HS-27A (cell line): ENCODE measurements at places on chromosomes 1 and 21.

DNA sequence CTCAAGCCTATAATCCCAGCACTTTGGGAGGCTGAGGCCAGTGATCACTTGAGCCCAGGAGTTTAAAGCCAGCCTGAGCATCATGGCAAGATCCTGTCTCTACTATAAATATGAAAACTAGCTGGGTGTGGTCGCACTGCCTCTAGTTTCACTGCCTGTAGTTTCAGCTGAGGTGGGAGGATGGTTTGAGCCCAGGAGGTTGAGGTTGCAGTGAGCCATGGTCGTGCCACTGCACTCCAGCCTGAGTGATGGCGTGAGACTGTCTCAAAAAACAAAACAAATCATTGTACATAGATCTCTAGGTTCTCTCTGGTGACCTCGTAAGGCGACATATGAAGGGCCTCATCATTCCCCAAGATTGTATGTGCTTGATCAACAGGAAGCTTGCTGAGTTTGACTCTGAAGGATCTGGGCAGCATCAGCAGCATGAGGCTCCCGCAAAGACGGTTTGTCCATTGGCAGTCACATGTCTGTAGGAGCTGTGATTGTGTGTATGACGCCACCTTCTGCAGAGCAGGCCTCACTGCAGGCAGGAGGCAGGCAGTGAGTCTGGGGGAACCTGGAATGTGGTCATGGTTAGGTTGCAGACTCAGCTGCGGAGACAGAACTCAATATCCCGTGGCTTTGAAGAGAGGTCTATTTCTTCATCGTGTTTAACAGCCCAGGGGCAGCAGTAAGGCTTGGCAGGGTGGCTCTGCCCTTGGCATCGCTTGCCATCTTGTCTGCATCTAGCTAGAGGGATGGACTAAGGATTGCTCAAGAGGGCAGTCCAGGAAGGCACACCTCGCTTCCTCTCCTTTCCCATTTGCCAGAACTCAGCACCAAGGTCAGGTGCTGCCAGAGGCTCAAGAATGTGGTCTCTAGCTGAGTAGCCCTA lies 14.0 kb downstream of the ATP5PO start:
- DNase-seq = no peak

- DNase-seq = no peak
These were observed 40.8 kb downstream of the KIAA1614 start for GRCh38 chr1:180953291-180954004.

DNA sequence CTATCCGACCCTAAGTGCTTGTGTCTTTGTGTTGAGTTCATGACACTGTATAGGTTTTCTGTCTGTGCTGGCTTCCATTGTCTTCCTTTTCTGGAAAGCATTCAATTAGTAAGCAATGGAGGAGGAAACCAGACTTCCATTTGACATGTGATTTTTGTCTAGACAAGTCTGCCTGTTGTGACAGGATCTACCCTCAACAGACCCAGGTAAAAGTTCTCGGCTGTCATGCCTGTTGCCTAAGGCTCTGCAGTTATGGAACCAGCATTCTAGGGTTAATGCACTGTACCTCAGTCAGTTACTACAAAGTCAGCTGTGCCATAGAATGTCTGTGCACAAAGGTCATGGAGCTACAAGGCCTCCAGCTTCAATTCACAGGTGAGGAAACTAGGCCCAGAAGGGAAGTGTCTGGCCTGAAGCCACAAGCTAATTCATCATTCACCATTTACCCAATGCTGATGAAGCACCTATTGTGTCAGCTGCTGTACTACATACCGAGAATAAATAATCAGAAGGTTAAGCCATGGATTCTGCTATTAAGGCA lies 72.3 kb downstream of the PLPP3 start:
- no peak for DNase-seq

GRCh38 chr1:40898431-40898901 lies 36.3 kb upstream of the CITED4 start:
- peak; percentile 36 for DNase-seq

- no peak for DNase-seq
These were observed 136.8 kb downstream of the GABPA start for GRCh38 chr21:25871566-25871965.
